NCI-H2081 (cell line): ENCODE measurements at places on chromosomes 5 and 9.

DNA sequence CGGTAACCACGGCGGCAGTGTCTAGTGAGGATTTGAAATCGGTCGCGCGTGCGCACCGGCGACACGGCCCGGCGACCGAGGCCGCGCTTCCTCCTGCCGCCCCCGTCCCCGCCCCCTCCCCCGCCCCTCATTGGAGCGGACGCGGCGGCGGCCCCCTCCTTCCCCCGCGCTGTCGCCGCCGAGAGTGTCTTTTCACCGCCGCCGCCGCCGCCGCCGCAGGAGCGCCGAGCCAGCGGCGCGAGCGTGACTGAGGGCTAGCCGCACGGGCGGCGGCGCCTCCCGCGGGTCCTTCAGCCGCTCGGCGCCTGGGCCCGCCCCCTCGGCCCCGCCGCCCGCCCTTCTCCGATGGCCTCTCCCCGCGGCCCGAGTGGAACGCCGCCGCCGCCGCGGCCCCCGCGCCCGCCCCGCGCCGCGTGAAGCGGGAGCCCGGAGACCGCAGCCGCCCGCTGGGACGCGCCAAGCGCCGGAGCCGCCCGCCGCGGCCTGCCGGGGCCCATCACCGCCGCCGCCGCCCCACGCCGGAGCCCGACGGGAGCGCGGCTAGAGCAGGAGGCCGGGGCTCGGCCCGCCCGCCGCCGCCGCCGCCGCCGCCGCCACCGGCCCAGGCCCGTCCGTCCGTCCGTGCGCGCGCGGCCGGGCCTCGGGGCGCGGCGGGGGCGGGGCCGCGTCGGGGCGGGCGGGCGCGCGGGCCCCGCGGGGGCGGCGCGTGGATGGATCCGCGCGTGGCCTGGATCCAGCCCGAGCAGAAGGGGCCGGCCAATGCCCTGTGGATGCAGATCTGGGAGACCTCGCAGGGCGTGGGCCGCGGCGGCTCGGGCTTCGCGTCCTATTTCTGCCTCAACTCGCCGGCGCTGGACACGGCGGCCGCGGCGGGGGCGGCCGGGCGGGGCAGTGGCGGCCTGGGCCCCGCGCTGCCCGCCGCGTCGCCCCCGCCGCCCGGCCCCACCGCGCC is at the start of gene TENT4A:
TENT4A (plus strand) TSS at position 159 of the 952 bp plus-strand sequence; CDS start at position 711, 552 bp downstream.
- DNase-seq = no peak

GRCh38 chr9:97744710-97745708 is 47.9 kb upstream of the XPA start:
- no peak for DNase-seq

DNA sequence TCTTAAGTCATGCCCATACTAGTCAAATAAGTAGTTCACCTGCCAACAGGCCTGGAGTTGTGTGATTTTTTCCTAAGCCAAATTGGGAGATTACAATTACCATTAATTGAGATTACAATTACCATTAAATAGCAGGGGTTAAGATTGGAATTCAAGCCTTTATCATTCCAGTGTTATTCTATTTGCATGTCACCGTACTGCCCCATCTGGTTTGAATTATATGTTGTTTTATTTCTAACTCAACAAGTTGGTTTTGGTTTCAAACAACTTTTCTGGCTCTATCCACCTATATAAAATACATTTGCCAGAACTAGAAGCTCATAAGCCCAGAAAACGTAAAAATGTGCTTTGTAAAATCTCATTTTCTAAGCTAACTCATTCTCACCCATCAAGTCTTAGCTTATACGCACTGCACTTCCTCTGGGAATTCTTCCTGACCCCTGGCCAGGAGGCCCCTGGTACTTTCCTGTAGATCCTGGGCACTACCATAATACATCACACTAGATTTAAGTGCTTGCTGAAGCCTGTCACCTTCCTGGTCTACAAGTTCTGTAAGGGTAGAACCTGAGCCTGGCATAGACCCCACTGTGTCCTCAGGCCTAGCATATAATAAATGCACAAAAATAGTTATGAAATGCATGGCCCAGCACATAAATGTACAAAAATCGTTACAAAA is 242.0 kb upstream of the TRPM3 start:
- DNase-seq = no peak

GRCh38 chr9:109967651-109968642 is 187.9 kb downstream of the PALM2AKAP2 start:
- no peak for DNase-seq

DNA sequence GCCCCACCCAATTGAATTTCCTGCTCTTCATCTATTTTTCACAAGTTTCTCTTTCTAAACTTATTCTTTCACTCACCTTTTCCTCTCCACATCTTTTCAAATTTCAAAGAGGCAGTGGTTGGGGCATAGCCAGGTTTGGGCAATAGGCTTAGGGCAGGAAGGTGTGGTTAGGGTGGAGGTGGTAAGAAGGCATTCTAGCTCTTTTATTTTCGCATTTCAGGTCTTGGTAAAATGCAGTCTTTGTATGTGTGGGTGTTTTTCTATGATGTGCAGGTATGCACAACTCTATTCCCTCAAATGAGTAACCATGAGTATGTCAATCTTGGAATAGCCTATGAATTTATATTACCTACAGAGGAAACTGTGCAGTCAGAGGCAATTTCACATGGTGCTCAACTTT is 129.8 kb upstream of the IFNE start:
- no peak for DNase-seq

DNA sequence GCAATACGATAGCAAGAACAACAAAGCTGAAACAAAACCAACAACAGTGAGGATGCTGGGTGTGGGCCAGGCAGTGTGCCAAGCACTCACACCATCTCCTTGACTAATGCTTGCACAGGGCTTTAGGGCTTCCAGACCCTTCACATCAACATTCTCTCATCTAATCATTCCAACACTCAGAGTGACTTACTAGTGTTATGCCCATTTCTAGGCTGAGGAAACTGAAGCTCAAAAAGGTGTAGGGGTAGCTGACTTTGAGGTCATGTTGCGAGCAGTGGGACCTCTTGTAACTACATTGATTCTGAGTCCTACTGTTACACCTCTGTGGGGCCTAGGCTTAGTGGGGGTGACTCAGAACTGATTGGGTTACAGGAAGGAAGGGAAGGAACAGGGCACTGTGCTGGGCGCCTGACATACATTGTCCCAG is 9.7 kb downstream of the ANGPTL2 start:
- no peak for DNase-seq

- no peak for DNase-seq
Observed at GRCh38 chr9:131258698-131259431, 17.4 kb downstream of the FAM78A start.

DNA sequence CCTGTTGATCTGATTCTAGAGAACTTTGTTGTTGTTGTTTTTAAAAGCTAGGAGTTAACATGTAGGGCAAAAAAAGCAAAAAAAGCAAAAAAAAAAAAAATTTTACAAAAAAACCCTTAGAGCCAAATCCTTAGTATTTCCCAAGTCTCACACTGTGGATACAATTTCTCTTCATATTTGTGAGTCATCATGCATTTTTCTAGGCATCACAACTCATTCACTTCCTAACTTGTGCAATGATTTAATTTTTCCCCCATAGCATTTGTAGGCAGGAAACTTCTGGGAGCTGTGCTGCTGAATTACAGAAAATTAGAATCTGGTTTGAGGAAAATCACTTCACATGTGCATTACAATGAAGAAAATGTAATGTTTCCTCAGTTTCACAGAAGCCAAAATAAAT is 91.9 kb downstream of the MARCHF3 start:
- no peak for DNase-seq

GRCh38 chr5:173742432-173742816 is 126.0 kb upstream of the BOD1 start:
- no peak for DNase-seq

GRCh38 chr9:27108981-27109541 is at the start of gene TEK:
TSS of gene TEK (plus strand) at chr9:27109225. CDS start at chr9:27109591, 366 bp downstream.
- DNase-seq = no peak

DNA sequence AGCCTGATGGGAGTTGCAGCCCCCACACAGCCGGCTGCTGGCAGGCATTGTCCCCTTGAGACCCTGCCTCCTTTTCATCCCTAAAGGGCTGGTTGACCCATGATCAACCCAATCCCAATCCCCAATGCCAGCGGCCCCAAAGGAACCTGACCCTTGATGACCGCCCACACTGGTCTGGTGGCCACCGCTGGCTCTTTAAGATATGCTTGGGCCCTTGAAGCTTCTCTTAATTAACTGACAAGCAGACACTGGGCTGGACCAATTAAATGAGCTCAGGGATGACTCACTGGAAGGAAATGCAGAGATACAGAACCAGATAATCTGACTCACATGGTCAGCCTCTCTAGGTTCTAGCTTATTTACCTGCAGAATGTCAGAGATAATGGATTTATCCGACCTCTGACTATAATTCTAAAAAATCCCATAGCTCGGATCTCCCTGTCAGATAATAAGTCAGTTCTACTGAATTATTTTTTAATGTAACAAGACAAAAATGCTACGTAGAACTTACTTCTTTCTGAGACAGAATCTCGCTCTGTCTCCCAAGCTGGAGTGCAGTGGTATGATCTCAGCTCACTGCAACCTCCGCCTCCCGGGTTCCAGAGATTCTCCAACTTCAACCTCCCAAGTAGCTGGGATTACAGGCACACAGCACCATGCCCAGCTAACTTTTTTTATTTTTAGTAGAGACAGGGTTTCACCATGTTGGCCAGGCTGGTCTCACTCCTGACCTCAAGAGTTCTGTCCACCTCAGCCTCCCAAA is 11.1 kb upstream of the MLANA start:
- no peak for DNase-seq

DNA sequence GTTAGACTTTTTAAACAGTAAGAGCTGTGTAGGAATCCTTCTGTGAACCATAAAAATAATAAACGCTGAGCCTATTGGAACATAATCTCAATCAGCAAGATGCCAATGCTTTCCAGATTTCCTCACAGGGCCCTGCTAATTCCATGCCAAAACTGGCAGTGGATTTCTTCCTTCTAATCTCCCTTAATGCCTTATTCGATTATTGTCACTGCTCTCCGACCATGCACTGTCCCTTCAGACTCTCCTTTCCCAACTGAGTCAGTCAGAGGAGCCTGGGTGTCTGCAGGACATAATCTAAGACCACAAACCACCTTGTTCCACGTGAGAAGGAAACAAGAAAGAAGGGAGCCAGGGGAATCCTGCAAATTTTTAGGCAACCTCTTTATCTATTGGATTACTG is at the start of gene GABRA6:
GABRA6 (plus strand) TSS at position 261 of the 400 bp plus-strand sequence. CDS start 269 bp downstream, outside the sequence.
- DNase-seq = no peak

GRCh38 chr9:116800885-116801284 is 113.8 kb downstream of the TRIM32 start:
- DNase-seq = no peak

GRCh38 chr9:17752021-17752420 is 173.2 kb downstream of the SH3GL2 start:
- DNase-seq = no peak

GRCh38 chr9:114237781-114238180 is 82.4 kb downstream of the COL27A1 start:
- no peak for DNase-seq

- DNase-seq = no peak
Observed at GRCh38 chr5:171363846-171364245, 23.8 kb upstream of the NPM1 start.

DNA sequence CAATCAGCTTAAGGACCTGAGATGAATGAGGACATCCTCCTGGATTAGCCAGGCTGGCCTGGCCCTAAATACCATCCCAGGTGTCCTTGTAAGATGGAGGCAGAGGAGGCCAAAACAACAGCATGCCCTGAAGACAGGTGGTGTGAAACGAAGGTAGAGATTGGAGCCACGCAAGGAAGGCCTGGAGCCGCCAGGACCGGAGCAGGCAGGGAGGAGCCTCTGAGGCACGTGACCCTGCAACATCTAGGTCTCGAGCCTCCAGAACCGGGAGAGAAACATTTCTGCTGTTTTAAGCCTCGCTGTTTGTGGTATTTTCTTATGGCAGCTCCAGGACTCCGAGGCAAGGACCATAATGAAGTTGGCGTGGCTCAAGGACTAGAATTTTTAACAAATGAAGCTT is 9.7 kb upstream of the COL5A1 start:
- DNase-seq = no peak

DNA sequence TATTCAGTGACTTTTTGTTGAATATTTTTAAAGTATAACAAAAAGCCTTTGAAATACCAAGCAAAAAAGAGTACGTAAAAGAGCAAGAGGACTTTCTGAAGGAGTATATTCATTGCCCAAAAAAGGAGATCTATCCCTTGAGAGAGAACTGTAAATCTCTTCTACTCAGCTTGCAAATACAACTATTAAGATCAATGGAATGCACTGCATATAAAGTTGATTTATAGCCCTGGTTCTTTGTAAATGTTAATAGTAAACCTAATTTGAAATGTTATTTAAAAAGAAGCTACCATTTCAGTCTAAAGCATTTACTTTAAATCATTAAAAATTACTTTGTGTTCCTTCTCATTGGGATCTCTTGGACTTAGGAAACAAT is 168.1 kb downstream of the PDE4D start:
- no peak for DNase-seq

- no peak for DNase-seq
Observed at GRCh38 chr9:122820490-122820845, 7.9 kb downstream of the PDCL start.

- DNase-seq = no peak
Observed at GRCh38 chr5:9549941-9550340, 4.1 kb upstream of the SEMA5A start.

GRCh38 chr5:20305463-20305862 is 317.5 kb upstream of the CDH18 start:
- DNase-seq = no peak

DNA sequence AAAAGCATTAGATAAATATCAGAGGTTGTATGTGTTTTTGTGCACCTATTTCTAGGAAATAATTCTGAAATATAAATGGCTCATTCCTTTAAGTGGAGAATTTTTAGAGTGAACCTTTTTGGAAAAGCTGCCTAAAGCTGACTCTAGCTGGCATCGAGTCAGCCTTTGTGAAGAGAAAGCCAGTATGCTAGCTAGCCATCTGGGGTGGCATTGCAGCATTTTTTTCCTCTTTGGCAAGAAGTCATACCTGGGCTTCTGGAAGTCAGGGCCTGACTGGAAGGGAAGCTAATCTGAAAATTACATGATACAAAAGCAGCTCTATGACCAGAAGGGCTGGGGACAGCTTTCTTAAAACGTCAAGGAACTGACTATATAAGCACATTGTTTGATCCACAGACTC is 19.7 kb downstream of the ANP32B start:
- DNase-seq = no peak

DNA sequence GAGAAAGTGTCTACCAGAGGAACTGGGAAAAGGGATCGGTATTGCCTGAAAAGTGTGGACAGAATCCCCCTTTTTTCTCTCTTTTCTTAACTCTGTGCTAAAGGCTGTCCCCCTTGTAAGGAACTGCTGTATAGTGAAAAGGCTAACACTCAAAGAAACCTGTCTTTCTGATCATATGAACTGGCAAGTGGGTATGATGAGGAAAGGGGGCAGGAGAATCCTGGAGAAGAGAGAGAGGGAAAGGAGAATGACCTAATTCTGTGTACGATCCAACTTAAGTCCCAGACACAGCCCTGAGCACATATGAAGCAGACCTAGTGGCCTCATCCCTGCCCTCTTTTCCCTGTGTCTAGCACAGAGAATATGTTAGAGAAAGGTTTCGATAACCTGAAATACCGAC is 967 bp downstream of the ANKRD31 start:
- DNase-seq = no peak

GRCh38 chr5:150412319-150413175 is at the start of gene CD74:
TSS of gene CD74 (minus strand) at chr5:150412910. CDS start at chr5:150412749, 161 bp downstream.
- no peak for DNase-seq
